ENCODE measurements at places on chromosomes 12 and 14.

DNA sequence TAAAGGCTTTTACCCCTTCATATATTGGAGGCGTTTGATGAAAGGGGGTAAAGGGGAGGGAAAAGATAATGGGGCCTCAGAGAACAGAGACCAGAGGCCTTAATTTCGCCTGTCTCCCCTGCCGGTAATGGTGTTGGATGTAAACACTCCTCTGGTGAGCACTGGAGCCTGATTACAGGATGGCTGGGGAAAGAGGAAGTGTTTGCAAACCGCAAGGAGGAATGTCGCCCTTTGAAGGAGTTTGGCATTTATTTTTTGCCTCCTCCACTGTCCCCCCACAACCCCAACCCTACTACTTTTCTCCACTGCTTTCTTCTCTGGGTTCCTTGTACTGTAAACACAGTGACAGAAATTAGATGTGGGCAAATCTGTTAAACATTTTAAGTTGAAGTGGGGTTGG lies 211.9 kb upstream of the TBX3 start:
- no peak for DNase-seq

GRCh38 chr12:69284131-69284530 lies 44.8 kb downstream of the CPSF6 start:
- DNase-seq, result peak; percentile 86

GRCh38 chr12:118922405-118922804 lies 58.9 kb upstream of the SRRM4 start:
- DNase-seq, result no peak

- DNase-seq, result no peak
These were observed 5.7 kb downstream of the CACNA2D4 start for GRCh38 chr12:1912580-1913376.

GRCh38 chr12:114894076-114894475 lies 210.1 kb upstream of the TBX3 start:
- no peak for DNase-seq

DNA sequence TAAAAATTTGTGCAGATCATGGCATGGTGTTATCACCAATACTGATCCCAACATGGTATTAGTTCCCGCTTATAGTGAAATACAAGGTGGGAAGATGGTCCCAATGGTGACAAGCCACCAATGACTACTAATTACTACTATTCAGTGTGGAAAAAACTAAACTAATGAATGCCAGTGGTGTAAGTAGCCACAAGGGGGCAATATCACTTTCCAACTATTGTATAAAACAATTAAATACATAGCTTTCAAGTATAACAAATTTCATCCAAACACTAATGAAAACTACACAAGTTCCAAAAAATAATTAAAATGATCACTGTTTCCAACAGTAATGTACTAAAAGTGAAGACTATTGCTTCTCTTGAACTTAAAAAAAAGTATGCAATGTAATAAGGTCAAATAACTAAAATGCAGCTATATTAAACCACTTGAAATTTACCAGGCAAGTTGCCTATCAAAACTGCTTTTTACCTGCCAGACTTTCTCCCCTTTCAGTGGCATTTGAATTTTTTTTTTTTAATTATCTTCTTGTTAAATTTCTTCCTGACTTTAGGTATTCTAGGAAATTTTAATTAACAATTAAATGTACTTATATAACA lies 58.0 kb downstream of the PAPLN start:
- peak; percentile 50 for DNase-seq

DNA sequence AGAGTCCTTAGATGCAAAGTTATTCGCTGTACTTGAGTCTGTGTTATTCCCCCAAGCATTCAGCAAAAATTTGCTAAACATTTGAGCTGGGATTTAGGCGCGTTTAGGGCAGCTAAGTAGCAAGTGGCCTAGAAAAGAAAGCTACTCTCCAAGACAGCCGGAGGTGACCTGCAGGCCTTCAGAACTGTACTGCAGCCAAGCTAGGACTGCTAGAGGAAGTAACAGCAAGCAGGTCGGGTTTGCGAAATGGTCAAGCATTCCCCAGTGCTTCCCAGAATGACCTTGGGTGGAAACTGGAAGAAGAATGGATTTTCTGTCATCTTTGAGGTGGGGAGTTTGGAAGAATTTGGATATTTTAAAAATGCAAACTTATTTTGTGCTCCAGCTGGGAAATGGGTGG lies 287.5 kb downstream of the FOXN3 start:
- no peak for DNase-seq

- DNase-seq, result no peak
These were observed 44.6 kb downstream of the DUSP6 start for GRCh38 chr12:89307474-89308253.

DNA sequence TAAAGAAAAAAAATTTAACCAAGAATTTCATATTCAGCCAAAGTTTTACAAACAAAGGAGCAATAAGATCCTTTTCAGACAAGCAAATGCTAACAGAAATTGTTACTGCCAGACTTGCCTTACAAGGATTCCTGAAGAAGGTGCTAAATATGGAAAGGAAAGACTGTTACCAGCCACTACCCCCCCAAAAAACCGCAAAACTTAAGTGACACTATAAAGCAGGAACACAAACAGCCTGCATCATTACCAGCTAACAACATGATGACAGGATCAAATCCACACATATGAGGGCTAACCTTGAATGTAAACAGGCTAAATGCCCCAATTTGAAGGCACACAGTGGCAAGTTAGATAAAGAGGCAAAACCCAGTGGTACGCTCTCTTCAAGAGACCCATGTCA lies 55.7 kb downstream of the APOBEC1 start:
- DNase-seq, result no peak

GRCh38 chr12:47889040-47889439 lies 15.8 kb downstream of the VDR start:
- no peak for DNase-seq

Measured in myocyte (in vitro differentiated cells).